ENCODE measurements at places on chromosomes 1 and 21.
A peak's percentile ranks its signal among the peaks of the same experiment; 100 is the strongest.

DNA sequence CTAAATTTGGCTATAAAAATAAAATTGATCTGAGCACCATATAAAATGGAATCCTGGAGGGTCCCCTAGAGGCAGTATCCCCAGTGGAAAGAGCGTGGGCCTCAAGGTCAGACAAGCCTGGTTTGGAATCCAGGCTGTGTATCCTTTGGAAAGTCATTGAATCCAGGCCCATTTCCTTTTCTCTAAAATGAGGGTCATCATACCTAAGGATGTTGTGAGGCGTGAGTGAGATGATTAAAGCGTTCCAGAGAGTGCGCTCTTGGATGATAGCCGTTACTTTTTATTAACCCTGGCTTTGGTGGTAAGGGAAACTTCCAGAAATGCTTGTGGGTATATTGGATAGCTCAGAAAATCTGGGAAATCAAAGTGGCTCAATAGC, 683 bp upstream of the ZNF436 start:
- no peak for DNase-seq

- DNase-seq = no peak
These were observed 23.3 kb upstream of the CASQ2 start for GRCh38 chr1:115791816-115792215.

GRCh38 chr1:154442006-154442740, 37.0 kb downstream of the IL6R start:
- DNase-seq = no peak

DNA sequence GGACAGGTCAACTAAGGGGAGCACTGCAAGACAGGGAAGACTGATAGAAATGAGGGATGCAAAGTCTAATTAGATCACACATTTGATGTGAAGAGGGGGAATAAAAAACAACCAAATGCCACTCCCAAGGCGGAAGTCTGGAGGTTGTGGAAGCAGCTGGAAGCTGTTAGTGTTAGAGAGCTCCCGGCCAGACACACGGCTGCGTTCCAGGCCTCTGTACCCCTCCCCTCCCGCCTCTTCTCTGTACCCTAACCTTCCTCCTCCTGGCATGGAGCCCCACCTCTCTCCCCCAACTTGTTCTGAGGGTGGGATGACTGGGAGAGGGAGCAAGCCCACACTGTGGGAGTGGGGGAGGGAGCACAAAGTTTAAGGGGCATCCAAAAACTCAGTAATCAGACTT, 67.0 kb downstream of the PLEKHA6 start:
- no peak for DNase-seq

GRCh38 chr1:10899490-10900250, 103.2 kb upstream of the CASZ1 start:
- no peak for DNase-seq

DNA sequence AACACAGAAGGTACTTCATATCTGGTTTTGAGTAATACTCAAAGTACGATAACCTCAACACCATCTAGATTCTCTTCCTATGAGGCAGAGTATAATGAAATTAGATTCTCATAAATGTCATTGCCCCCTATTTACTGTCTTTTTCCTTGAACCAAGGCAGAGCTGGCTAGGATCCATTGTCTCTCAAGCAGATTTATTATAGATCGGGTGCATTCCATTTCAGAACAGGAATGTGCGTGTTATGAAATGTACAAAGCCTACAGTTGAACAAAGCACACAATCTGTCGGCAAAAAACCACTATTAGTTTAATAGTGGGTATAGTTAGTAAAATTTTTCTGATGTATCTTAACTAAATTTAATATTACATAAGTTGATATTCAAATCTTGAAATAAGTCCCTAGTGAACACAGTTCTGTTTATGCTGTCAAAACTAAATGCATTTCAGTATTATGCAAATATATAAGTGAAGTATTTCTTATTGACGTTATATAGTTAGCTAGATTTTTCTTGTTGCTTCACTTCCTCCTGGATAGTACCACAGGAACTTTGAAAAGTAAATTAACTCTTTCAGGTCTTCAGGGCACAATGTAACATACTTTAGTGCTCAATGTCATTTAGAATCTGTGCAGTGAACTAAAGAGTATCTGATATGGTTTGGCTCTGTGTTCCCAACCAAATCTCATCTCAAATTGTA, 92.1 kb downstream of the DDAH1 start:
- no peak for DNase-seq

GRCh38 chr1:7110321-7110720, 325.1 kb downstream of the CAMTA1 start:
- DNase-seq = peak; percentile 68

Data from brain (organoid and tissue), 16 donors.